ENCODE measurements at places on chromosomes 11 and 22.

- peak; percentile 49 for DNase-seq
These were observed 38.0 kb downstream of the EXT2 start for GRCh38 chr11:44133335-44133946.

DNA sequence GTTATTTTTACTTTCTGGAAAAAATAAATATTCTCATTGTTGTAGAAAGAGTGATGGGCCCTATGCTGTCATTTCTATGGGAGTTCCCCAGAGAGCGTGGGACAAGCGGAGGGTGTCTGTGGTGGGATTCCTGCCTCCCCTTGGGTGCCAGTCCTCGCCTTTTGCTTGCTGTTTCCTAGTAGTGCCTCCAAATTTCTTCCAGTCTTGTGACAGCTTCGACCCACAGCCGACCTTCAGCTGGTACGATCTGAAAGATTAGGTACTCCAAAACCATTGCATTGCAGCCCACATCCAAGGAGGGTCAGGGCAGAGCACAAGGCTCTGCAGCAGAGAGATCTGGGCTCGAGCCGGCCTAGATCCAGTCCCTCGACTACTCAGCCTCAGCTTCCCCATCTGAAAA lies 58.9 kb upstream of the EMID1 start:
- no peak for DNase-seq

DNA sequence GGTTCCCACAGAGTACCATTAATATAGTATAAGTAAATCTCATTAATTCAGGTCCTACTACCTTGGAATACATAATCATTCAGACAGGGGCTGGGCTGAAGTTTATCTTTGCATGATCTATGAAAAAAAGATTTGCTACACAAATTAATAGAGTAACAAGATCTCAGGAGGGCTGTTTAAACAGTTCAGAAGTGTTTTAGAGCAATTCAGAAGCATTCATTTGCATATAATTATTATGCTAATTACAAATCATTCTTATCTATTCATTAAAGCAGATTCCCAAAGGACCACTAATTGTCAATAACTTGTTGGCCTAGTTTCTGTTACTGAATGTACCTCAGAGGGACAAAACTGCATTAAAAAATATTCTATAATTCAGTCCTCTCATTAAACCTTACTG lies 40.5 kb downstream of the PITPNB start:
- DNase-seq: no peak

DNA sequence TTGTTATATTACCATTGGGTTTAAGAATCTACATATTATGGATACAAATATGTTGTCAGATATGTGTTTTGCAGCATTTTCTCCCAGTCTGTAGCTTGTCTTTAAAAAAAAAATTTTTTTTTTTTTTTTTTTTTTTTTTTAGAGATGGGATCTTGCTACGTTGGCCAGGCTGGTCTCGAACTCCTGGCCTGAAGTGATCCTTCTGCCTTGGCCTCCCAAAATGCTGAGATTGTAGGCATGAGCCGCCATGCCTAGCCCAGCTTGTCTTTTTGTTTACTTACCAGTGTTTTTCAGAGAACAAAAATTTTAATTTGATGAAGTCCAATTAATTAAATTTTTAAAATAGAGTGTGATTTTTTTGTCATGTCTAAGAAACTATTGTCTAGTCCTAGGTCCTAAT lies 29.8 kb downstream of the INCENP start:
- no peak for DNase-seq

DNA sequence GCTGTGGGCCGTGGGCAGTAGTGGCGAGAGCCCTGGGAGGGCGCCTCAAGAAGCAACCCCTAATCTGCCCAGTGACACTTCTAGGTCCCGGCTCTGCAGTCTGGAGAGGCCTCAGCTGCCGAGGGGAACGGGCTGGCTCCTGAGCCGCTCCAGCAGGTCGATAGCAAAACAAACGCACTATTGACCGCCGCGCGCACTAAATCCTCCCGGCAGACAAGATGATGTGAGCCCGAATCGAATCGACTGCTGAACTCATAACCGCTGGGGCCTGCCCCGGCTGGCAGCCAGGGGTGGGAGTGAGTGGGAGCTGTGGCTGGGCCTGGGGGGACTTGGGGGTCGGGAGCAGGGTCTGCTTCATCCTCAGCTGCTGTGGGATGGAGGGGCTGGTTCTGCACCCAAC lies 36.1 kb downstream of the FLRT1 start:
- no peak for DNase-seq

DNA sequence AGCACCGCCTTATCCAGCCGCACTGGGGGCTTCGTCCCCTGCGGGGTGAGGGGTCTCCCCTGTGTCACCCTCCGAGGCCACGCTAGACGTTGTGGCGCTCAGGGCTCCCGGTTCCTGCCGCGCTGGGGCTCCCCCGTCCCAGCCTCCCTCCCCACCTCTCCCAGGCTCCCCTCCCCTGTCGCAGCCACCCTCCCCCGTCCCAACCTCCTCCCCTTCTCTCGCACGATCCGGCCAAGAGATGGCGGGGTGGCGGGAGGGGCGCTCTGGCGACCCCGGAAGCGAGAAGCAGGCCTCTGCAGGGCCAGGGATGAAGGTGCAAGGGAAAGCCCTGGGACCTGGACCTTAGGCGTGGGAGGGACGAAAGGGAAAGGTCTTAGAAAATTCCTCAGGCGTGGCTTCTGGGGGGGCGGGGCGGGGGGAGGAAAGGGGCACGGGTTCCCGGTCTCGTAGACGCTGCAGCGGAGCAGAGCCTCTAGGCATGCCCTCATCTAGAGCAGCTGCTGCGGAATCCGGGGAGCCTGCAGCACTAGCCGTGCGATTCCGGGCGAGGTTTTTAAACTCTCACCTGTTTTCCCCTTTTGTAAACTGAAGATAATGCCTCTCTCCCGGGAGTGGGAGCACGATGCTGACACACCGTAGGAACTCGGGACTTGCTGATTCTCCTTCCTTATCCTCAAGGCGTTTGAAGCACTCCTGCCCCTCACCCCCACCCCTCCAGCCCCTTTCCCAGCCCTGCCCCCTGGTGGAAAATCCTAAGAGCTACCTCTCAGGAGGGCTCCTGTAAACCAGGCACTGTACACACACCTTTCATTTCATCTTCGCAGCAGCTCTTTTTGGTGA lies 14.4 kb downstream of the KCNJ5 start:
- peak; percentile 84 for DNase-seq

GRCh38 chr22:49212466-49212865 lies 615.2 kb downstream of the BRD1 start:
- DNase-seq: no peak

Data from iPS-NIHi11 (cell line).